ENCODE measurements at places on chromosomes 11 and 22. TPM values are rescaled to one million over a fixed set of nuclear protein-coding genes. Genes with fewer than 3 reads are reported as not detected.

Gene C11orf16
- not detected for total RNA-seq

Gene ZBTB16
- not detected for total RNA-seq

Gene MS4A6A
- not detected for total RNA-seq

Gene CSF2RB
- not detected for total RNA-seq

Gene TMPRSS5
- total RNA-seq: 0.14 TPM

Gene SOX10
- total RNA-seq: not detected

Gene OR10A4
- total RNA-seq: not detected

Gene HTR3A
- total RNA-seq: not detected

Gene RFPL2
- 0.19 TPM for total RNA-seq

Gene NXPE1
- not detected for total RNA-seq

Gene TRIM49D1
- total RNA-seq: not detected

Gene NCF4
- not detected for total RNA-seq

Gene NF2
- 16.9 TPM for total RNA-seq

Gene CCDC116
- total RNA-seq: not detected

Gene EHF
- total RNA-seq: 0.55 TPM

Gene SLC5A12
- not detected for total RNA-seq

Gene LMO1
- total RNA-seq: 2.9 TPM

Gene THAP7
- 16.9 TPM for total RNA-seq

Gene PHRF1
- 34.0 TPM for total RNA-seq

Gene UBQLNL
- not detected for total RNA-seq

Gene SMTNL1
- not detected for total RNA-seq

Gene TRIM29
- 5.0 TPM for total RNA-seq

Gene ZNF70
- total RNA-seq: 1.2 TPM

Gene MFRP
- not detected for total RNA-seq

Gene MAML2
- 2.7 TPM for total RNA-seq

Gene MS4A15
- total RNA-seq: not detected

Gene C11orf87
- total RNA-seq: 0.01 TPM

Gene ABCG4
- total RNA-seq: 0.36 TPM

Gene OR51B2
- not detected for total RNA-seq

Gene TCN1
- total RNA-seq: 0.45 TPM

Gene HBD
- not detected for total RNA-seq

Gene OR2D2
- total RNA-seq: not detected

Gene CYTH4
- 0.69 TPM for total RNA-seq

Gene RBM14
- 66.4 TPM for total RNA-seq

Gene MLC1
- total RNA-seq: not detected

Gene LARGE2
- 3.4 TPM for total RNA-seq

Gene MRGPRF
- 0.15 TPM for total RNA-seq

All from A549 treated with DMSO at 1 μM for 4 hours (cell line).